Muscle of arm (tissue), 14 donors: ENCODE measurements at places on chromosomes 2 and 18.
A peak's percentile ranks its signal among the peaks of the same experiment; 100 is the strongest.

DNA sequence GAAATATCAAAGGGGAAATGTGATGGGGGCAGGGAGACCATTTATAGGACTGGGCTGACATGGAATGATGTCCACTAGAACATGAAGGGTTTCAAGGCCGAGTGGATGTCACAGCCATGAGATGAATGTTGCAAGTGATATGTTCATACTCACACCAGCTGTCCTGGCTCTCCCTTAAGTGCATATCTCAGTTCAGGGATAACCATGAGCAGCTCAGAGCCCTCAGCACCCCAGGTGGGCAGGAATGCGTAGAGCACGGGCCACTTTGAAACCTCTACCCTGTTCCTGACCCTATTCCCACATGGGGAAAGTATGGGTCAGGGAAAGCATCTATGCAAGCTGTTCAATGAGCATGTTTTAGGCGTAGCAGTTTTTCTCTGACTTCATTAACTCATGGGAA is 12.4 kb upstream of the EML4 start:
- DNase-seq: no peak

DNA sequence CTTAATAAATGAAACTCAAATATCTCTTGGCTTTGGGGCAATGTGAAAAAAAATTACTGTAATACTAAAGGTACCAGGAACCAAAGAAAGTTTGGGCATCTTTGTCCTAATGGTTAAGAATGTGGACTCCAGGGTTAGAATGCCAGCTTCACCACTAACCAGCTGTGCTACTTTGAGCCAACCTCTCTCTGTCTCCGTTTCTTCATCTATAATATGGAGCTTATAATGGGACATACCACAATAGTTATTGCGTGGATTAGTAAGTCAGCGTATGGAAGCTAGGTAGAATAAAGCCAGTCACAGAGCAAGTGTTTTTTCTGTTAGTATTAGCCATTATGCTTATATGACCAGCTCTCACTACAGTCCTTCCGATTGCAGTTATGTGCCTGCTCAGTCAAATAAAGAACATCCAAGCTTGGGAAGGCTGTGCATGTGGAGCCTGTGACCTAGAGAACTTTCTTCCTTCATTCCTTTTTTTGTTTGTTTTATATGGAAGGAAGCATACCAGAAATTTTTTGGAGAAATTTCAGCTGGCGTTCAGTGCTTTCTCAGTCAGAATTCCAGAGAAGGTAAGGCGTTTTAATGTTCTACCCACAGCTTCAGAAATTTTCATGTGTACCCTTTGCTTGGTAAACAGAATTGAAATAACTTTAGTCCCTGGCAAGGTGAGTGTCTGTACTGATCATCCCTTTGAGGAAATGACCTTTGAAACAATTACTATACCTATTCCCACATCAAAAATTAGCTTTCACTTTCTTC is 114.0 kb upstream of the RND3 start:
- no peak for DNase-seq

DNA sequence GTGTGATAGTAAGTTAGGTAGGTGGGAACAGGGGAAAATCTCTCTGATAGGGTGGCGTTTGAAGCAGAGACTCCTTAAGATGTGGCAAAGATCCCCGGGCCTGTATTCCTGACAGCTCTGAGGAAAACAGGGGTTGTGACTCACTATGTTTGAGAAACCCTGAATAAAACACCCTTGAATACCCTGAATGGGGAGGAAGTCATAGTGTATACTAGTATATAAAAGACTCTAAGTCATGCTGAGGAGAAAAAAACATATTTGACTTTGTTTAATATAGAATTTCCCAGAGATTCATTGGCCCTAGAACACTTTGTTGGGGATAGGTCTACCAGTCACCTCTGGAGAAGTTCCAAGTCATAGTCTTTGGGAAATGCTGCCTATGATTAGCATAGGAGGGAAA is 590.9 kb downstream of the IRS1 start:
- DNase-seq: no peak

GRCh38 chr2:154400563-154401290 is 297.8 kb upstream of the KCNJ3 start:
- DNase-seq: no peak

DNA sequence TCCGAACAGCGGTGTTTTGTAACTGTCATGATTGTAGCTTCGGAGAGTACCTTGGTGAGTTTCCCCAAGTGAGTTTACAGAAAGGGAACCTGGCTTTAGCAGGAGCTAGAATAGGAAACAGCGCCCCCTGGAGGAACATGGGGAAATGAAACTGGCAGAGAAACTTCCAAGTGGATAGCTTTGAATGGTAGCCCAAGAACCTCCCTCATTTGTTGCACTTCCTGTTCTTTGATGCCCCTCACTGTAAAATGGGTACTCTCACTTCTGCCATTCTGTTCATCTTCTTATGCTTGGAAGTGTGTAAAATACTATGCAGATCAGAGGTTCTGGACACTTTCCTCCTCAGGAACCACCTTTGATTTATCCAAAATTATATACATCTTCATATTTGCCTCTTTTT is 36.2 kb downstream of the CHST10 start:
- peak; percentile 73 for DNase-seq

DNA sequence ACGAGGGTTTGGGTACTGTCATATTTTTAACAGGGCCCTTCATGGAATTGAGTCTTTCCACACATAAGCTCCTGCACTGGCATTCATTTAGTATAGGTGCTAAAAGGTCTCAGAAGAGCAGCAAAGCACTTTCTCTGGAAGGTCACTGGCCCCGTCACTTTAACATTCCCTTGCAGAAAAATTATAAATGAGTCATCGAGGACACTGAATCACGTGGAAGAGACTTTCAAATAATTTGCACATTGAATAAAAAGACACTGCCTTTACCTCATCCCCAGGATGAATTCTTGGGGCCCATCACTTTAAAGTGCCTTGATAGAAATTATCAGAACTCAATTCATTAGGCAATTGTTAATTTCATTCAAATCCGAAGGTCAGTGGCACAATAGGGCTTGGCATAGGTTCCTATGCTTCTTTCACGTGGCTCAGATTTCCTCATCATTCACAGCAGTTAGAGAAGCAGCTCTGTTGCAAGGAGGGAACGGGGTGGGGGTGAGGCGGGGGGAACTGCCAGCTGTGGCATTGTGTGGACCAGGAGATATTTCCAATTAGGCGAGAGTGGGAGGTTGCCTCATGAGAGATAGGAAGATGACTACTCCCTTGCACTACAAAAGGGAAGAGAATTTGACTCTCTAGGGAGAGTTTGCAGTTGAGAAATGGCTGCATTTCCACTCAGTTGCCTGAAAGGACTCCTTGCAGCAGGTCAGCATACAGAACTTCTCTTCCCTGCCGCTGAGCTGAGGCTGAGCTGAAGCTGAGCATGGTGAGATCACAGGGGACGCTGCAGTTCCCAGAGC is 86.3 kb upstream of the NPAS2 start:
- DNase-seq: no peak

DNA sequence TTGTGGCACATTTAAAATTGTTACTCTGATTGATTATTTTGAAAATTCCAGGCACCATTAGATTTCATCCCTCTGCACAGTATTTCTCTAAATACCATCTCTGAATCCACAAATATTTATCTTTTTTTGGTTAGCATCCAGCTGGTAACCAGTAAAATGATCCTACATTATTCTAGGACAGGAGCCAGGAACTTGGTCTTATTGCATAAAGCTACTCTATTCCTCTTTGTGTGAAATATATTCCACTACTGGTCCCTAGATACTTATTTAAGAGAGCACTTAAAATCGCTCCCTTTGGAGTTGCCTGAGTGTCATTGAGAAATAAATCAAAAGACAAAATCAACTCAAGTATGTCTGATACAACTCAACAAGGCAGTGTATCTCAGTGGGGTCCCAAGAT is 7.4 kb upstream of the MBOAT2 start:
- no peak for DNase-seq

- DNase-seq: no peak
Measured at GRCh38 chr2:140891614-140892212, 1239.1 kb downstream of the LRP1B start.

DNA sequence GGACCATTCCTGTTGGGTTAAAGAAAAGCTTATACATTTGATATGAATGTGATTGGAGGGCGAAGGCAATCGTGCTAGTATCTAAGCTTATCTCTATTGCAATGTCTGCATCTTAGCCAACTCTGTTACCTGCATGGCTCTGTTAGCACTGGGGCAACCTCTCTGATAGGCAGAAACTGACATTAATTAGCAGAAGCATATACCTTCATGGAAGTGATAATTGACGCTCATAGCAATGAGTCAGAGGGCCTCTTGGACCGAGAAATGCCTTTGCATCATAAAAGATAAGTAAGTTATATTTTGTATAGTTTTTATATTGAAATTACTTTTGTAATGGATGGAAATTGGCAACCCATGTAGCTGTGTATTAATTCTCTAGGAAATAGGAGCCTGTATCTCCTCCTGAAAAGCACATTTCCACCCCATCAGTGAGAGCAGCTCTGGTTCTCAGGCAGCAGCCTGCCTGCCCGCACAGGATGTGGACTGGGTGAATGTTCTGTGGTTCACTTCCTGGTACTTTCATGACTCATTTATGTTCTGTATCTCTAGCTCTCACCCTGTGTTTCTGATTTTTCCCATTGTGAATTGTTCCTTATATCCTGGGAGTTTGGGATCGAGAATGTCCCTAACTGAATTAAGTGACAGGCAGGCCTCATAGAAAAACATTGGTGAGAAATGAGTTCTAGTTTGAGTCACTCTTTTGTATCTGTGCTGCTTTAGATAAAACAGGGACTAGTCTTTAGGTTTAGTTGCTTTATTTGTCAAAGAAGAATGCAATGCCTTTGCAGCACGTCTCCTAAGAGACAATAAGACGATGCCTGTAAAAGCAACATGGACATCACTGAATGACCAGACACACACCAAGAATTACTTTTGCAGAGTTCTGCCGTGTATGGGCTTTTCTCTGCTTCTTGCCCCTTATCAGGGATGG is 344.9 kb downstream of the DCDC2C start:
- no peak for DNase-seq

DNA sequence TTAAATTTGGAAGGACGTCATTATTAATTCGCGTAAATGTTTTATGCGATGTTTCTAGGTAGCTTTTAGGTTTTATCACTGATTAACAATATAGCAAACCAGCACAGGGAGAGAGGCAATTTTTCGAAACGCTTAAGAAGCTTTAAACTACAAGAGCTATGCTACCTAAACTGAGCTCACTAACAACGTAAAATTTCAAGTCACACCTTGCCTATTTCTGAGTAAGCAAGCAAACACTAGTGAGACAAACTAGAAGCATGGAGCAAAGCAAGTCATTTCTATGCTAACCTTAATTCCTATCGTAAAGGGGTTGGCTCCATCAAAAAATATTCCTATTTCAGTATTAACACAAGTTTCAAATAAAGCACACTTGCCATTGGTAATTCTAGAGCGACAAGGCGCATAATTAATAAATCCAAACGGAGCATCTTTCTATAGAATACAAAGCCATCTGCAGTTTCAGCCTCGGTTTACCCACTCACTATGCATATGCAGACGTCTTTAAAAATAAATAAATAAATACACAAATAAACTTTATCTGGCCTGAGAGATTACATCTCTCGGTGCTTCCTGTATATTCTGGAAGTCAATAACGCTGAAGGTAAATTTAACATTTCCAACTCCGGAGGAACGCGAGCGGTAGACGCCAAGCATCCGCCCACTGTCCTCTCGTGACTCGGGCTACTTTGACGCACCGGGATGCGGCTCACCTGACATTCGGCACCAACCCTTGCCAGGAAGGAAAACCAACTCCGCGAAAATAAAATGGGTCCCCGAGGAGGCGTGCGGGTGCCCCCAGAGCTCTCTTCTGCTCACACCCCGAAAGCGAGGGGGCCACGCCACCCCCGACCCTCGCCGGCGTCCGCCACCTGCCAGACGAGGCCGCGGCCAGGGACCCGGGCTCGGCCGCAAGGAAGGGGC is 947 bp downstream of the ITSN2 start:
- DNase-seq: peak; percentile 35

DNA sequence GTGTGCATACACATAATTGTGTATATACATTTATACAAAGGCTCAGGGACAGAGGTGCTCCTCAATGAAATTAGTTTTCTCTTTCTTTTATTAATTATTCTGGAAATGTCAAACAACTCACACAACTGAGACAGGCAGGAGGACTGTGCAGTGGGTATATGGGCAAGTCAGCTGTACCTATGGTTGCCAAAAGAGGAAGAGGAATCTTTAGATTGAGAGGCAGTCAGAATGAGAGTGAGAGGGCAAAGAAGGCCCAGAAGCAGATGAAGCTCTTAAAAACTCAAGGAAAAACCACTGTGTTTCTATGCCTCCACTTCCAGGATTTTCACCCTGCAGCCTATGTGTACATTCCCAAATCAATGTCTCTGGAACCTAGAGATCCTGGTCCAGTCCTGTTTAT is 79.1 kb downstream of the CACNB4 start:
- no peak for DNase-seq

DNA sequence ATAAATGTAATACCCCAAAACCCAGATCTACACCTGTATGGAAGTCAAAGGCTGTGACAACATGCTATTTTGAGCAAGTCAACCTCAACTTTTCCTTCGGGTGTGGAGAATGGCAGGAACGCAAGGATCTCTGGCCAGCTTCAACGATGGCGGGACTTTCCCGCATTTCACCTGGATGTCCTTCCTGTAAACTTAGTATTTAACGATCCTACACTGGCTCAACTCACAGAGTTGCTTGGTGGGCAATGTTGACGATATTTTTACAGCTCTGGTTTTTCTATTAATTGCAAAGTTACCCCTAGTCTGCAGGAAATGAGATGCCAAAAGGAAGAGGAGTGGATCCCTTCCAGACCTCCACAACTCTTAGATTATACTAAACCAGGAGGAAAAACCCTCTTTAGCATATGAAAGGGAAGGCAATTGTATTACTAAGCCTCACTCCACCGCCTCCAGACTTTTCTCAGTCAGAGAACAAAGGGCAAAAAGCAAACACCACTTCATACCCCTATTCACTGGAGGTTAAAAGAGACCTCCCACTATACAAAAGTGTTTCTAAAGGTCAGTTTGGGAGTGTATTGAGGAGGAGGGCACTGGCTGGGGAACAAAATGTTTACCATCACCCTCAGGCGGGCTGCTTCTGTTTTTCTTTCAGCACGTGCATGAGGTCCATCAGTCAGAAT is 56.5 kb upstream of the ACVR1 start:
- DNase-seq: no peak

DNA sequence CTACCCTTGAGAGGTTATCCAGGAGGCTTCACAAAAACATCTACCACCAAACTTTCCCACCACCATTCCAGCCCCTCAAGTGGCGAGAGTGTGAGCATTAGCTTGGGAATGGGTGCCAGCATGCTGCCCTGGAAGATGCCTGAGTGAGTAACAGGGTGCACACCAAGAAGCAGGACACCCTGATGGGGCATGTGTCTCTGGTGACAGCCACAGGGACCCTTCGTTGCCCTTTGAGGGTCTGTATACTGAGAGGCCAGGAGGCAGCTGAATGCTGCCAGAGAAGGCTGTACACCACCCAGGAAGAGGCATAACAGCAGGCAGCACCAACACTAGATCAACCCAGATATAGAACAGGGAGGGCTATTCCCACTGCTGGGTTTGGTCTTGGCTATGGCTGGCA is 233.6 kb upstream of the THSD7B start:
- DNase-seq: no peak

DNA sequence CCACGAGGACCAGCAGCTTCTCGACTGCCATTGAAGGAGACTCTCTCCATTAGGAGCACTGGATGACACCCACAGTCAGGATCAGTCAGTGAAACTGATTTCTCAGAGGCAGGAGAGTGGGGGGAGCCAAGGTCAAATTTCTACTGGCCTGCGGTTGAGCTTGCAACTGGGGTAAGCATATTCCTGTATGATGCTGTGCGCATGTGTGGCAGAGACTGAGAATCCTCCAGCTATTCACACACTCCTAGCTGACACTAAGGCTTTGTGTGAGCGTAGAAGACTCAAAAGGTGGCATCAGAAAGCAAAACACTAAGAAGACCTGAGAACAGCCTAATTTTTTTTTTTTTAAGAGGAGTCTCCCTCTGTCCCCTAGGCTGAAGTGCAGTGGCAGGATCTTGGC is 19.8 kb upstream of the TTL start:
- DNase-seq: no peak
